ENCODE measurements at places on chromosomes 7 and 10.

- no peak for DNase-seq
These were observed 110.2 kb upstream of the GDF10 start for GRCh38 chr10:47189802-47190201.

DNA sequence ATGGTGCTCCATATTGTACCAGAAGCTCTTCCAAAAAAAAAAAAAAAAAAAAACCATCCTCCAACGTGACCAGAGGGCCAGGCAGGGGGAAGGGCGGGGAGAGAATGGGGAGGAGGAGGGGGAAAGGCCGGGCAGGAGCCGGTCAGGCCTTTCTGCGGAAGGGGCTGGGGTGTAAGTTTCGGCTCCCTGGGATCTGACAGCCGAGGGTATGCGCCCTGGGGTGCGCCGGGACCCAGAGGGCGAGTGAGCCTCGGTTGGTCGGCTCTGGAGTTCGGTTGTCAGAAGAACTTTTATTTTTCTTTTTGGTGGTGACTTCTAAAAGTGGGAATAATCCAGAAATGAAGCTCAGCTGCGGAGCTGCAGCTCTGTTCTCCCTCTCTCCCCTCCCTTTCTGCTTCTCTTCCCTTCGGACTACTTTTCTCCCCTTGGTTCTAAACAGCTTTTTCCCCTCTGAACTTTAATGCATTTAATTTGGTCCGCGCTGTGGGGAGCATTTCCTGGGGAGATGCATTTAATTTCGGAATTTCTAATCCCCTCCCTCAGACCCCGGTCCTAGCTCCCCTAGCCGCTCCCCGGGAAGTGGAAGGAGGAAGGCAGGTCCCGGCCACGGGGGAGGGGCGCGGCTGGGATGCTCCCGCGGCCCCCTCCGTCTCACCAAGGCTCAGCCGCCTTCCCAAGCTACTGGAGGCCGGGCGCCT lies 3.9 kb upstream of the PAX2 start:
- DNase-seq, result peak; percentile 81

GRCh38 chr7:147079083-147079482 lies 962.5 kb downstream of the CNTNAP2 start:
- no peak for DNase-seq

DNA sequence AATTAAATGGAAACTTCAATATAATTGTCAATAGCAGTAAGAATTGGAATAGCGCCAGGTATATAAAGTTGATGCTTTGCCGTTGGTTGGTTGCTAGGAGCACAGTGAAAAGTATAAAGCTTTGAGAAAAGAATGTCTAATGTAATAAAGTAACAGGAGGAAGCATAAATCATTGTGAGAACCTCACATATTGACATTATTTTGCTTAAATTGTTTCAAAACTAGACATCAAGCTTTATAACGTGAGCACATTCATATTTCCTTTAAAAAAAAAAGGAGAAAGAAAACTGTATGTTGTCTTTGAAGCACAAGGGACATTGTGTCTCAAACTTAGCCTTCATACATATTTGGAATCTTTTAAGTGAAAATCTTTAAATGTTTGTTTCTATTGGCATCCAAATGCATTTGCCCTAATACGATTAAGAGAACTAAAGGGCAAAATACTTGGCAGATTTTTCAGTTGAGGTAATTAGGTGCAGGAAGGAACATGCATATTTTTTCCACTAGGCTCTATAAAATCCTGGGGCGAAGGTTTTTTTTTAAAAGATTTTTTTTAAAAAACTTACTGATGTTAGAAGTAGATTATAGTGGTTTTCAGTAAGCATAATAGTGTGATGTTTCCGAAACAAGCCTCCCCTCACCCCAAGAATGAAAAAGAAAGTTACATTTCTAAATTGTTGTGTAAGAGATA lies 92.4 kb downstream of the ARID5B start:
- DNase-seq, result no peak
